Stimulated activated CD8-positive, alpha-beta memory T cell treated with anti-CD3 and anti-CD28 coated beads, Interleukin-2, amount 100 ng/mL, for 48 hours (primary cell): ENCODE measurements at places on chromosomes 5 and 9.

- no peak for DNase-seq
Measured at GRCh38 chr5:110112348-110112747, 422.6 kb downstream of the MAN2A1 start.

DNA sequence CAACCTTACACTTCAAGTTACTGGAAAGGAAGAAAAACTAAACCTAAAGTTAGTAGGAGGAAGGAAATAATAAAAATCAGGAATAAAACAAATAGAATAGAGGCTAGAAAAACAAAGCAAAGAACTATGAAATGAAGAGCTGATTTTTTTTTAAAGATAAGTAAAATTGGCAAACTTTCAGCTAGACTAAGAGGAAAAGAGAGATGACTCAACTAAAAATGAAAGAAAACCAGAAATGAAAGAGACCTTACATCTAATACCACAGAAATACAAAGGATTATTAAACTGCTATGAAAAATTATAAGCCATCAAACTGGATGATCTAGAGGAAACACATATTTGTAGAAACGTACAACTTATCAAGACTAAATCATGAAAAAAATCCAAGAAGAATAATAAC lies 60.0 kb downstream of the PRRC1 start:
- DNase-seq = no peak

DNA sequence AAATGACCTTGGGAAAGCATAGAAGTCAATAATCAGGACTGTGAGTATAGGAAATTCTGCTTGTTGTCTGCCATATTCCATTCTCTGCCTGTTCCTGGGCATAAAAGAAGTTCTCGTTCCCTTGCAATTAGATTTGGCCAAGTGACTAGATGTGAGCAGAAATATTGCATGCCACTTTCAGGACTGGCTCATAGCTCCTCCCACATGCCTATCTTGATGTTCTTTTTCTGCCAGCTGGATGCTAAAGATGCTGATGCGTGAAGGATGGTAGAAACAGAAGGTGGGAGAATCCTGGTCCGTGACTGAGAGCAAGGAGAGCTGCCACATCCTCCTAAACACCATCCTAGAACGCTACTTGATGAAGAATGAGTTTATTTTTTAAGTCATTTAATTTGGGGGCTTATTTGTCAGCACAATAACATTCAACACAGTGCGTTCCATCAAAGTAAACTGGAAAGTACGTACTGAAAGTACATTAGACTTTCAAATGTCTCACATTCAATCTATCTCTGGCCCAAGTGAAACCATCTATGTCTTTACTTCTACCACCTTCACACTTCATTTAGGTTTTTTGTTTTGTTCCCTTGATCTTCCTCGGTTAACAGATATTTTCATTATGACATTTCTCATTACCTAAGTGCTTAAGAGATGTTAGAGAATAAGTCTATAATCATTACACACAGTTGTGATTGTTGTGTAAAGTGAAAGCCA lies 648.5 kb downstream of the RAB3C start:
- no peak for DNase-seq

GRCh38 chr9:113580954-113581311 lies 117.4 kb downstream of the RGS3 start:
- no peak for DNase-seq

DNA sequence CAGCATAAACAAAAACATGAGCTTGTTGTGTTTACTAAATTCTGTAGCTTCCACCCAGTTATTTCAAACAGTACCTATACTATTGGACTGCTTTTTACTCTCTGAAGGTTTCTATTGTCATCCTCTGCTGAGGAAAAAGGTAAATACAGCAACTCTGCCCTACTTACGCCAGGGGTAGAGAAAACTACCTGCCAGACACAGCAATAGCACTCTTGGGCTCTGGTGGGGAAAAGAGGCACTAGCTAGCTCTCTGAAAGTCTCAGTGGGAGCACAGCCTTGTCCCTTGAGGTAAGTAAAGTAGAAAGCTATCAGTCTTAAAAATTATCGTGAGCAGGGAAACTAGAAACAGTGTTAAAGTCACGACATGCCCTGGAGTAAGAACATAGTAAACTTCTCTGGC lies 3.7 kb downstream of the HCN1 start:
- no peak for DNase-seq

GRCh38 chr9:134421888-134422287 lies 95.6 kb downstream of the RXRA start:
- no peak for DNase-seq

- DNase-seq = no peak
Measured at GRCh38 chr5:178149199-178149932, 4.3 kb downstream of the NHP2 start.

DNA sequence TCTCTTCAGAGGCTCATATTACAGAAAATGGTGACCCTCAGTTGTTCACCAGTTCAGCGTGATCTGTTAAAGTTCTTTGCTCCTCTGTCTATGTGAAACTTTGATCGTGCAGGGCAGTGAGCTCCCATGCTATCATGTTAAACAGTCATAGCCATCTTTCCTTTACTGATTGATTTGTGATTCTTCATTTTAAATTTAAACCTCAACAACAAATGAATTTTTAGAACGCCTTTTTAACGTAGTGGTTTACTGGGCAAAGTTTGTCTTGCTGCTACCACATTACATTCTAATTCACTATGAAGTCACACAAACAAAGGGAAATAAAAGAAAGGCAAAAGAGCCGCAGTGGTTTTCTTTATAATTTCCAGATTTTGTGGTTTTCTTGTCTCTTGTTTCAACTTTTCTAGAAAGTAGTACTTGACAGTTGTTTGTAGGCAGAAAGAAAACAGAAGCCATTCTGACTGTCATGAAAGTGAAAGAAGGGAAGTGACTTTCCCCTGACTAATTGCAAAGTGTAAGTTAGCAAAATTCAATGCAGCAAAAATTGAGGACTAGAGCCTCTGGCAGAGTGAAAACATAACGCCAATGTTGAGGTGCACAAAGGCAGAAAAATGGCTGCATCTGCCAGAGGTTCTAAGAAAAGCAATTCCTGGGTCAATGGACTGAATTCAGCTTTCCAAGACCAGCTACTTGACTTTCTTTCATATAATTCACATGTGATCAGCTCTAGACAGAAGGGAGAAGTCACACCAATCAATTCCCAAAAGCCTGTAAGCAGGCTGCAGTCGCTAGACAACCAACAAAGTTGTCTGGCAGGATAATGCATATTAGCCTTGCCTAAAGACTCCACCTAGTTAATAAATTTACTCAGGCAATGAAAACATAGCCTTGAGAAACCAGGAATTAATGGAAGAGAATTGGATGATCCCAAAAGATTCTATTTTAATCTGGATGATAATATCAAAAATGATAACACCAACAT lies 7.1 kb upstream of the IFNA6 start:
- DNase-seq = no peak

DNA sequence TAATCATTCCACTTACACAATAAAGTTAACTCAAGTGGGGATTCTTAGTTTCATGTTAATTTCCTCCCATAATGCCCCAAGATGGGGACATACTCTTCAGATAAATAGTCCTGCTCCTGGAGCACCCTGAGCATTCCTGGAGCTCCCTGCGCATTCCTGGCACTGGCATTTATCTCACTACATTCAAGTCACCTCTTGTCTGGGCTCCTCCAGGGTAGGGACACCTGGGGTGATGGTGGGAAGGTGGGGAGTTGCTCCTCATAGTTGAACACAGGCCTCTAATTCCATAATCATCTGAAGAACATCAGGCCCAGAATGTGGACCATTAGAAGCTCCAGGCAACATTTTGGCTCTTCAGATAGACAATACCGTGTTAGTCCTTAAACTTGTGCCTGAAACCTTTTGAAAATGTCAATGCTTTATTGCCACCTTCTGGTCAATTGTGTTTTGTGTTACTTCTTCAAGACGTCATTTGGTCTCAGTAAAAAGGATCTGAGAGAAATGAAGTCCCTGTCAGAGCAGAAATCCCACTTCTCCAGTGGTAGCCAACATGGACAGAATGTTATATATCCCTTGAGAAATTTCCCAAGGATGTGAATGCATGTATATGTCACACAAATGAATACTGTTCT lies 14.2 kb upstream of the AGGF1 start:
- DNase-seq = no peak

GRCh38 chr9:93136011-93136440 lies 2.0 kb upstream of the NINJ1 start:
- DNase-seq = no peak

DNA sequence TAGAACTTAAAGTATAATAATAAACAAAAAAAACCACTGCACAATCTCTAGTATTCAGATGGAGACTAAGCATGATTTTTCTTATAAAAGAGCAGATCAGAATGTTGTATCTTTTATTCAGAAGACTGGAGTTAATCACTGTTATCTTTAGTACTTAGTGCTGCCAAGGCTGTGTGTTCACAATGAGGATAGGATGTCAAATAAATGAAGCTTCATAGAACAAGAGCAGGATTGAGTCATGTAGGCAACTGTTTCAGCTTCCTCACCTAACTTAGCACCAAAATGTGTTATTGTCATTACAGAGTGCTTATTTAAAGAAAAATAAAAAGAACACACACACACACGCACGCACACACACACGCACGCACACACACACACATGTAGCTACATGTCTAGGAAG lies 58.1 kb upstream of the CDKN2B start:
- DNase-seq = no peak

DNA sequence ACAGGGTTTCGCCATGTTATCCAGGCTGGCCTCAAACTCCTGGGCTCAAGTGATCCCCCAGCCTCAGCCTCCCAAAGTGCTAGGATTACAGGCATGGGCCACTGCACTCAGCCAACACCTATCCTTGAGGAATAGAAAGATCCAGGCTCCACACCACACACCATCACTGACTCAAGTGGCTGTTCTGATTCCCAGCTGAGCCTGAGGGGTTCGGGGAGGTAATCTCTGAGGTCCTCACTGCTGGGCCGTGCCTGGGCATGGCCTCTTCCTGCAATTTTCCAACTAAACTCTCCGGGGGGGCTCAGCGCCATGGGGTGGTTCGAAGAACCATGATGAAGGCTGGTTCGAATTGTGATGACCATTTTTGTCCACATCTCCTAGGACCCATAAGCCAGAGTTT lies 31.0 kb upstream of the IL17B start:
- DNase-seq = no peak

DNA sequence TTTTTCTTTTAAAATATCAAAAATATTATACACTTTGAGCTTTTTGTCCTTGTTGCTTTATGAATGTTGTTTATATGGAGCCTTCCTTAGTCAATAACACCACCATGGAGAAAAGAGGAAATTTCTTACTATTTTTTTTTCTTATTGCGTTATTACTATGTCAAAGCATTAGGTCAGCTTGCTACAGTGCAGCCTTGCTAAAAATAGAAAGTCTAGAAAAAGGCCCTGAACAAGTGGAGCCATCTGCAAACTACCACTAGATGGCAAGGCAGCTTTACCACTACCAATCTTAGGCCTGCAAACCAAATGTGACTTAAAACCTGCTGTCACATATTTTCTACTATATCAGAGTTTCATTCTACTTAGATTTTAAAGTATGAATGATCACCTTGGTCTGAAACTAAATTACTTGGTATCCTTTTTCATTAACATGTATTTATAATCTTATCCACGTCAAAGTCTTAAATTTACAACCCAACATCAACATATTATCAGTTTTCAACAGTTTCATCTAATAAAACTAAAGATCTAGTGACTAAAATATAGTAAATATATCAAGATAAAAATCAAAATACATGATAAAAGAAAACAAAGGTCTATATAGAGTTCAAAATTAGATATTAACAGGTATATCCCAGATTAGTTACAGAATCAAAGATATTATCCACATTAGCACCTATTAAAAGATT lies 113.1 kb upstream of the ACOT12 start:
- DNase-seq = no peak

DNA sequence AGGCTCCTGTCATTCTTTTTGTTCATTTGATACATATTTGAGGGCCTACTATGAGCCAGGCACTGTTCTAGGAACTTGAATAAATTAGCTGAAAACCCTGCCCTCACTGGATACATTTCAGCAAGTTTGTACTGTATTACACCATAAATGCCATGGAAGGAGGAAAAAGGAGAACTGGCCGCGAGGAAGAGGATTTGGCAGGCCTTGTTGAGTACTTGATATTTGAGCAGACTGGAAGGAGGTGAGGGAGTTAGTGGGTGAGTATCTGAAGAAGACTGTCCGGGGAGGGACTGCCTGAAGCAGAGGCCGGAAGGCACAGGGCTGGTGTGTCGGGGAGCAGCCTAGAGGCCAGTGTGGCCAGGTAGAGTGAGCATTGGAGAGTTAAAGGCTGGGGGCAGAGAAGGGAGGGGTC lies 4.5 kb downstream of the SNX30 start:
- no peak for DNase-seq

DNA sequence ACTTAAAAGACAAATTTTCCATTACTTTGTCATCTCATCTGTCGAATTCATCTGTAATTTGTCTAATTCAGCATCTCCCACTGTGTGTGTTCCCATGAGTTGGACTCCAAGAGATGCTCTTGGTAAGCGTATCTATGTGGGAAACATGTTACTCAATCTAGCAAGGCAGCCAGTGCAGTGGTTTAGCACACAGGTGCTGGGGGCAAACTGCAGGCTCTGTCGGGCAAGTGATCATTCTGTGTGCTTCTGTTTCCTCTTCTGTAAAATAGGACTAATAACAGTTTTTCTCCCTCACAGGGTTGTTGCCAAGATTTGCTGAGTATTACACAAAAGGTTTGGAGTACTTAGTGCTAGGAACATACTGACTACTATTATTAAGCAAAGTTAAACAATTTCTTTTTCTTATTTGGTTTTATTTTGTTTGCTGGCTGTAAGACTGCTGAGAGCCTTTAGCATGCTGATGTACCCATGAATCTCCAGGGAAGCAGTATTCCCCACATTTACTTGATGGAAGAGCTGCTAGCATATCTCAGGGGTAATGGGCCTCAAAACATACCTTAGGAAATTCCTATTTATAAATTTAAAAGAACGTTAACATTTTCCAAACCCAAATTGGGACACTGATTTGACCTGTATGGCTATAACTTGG lies 709 bp upstream of the GAPT start:
- no peak for DNase-seq

GRCh38 chr9:92717201-92718085 lies 47.2 kb downstream of the BICD2 start:
- DNase-seq = no peak

DNA sequence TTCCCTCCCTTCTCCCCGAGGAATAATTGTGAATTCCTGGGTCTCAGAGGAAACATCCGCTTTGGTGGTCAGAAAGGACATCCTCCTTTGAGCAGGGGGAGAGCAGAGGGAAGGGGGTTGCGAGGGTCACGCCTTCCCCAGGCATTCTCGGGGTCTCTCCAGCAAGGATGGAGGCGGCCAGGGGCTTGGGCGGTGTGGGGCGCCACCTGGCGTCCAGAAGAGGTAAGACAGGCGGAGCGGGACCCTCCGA lies 129.1 kb downstream of the KCNIP1 start:
- DNase-seq = peak; percentile 23

DNA sequence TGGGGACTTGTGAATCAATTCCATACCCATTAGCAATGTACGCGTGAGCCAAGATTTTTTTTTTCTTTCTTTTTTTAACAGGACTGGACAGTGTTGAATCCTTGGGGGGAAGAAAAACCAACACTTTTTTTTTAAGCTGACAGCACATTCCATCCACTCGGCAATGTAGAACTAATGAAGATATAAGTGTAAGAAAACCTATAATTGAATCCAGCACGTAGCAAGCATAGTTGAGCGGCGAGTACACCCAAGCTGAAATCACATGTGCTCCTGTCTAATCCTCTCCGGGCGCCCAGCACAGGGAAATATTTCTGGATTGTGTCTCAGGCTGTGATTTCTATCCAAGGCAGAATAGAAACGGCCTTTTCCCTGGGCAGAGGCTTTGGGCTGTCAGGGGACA lies 118.2 kb downstream of the BOD1 start:
- no peak for DNase-seq

GRCh38 chr9:126523611-126524111 lies 90.1 kb upstream of the LMX1B start:
- DNase-seq = peak; percentile 39
